ENCODE measurements at places on chromosomes 12 and 14.

DNA sequence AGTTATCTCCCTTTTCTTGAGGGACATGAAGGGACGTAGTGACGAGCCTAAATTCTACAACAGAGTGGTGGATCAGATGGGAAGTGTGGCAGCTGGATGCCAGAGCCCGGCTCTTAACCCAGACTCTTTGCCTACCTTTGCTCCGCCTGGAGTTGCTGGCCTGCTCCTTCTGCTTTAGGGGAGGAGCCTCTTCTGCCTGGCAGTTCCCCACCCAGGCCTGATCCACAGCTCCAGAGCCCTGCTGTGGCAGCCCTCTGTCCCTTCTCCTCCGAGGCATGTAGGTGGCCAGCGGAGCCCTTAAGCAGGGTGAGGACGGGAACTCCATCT lies 2.3 kb upstream of the PRPH start:
- DNase-seq, result no peak

GRCh38 chr14:21647380-21647779 lies 6.3 kb upstream of the OR4E2 start:
- no peak for DNase-seq

DNA sequence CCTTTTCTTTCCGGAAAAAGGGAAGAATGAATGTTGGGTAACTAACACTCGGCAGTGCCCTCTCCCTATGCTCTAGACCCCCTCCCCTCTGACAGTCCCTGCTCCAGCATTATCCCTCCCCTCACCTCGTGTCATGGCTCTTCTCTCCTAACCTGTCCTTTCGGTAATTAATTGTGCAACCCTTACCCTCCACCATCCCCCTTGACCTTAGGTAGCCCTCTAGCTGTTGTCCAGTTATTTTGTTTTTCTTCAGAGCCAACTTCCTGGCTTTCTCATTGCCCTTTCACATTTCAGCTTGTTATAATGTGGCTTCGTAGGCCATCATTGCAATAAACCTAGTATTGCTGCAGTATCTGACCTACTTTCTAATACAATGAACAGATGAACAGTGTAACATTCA lies 11.2 kb downstream of the ARG2 start:
- no peak for DNase-seq

GRCh38 chr12:122243965-122244364 lies 18.1 kb upstream of the DIABLO start:
- peak; percentile 40 for DNase-seq

- DNase-seq, result no peak
Observed at GRCh38 chr12:64057706-64058105, 164.4 kb downstream of the KICS2 start.

GRCh38 chr12:28500373-28501024 lies 310.2 kb downstream of the CCDC91 start:
- DNase-seq, result no peak

DNA sequence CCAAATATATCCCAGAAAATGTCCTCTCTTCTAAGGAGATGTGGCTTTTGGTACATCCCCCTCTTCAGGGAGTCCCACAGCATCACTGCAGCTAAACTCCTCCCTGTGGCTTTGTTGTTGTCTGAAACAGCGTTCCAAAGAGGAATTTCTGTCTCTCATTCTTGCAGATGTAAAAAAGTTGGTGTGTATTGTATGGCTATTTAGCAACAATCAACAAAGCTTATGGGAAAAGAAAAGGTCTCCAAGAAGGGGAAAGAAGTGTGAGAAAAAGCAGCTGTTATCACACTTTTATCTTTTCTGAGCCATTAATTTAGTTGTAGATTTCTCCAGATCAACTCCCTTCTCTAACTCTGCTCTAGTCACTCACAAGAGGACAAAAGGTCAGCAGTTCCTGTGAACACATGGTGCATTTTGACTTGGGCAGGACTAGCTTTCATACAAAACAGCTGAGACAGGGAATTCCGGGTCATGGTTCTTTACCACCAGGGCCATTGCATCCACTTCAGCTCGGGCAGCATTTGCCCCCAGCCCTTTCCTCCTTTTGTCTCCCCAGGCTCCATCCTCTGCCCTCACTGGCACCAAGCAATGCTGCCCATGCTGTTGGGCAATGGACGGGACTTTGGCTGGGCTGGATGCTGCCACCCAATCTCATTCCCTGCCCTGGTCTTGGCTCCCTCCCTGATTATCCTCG lies 184.7 kb downstream of the TMX1 start:
- DNase-seq, result no peak

DNA sequence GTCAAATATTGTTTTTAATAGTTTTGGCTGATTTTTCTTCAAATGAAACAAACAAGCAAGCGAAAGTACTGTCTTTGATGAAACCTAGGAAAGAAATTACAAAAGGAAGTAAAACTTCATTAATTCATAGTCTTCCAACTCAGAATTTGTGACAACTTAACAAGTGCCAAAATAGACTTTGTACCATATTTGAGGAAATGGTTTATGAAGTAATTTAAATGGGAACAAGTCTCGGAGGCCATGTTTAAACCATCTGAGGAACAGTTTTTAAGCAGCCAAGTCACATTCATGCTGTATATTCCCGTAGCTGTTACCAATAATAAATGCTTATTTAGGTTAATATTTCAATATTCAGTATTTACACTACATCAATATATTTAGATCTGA lies 745 bp upstream of the ARHGDIB start:
- DNase-seq, result no peak

- no peak for DNase-seq
Observed at GRCh38 chr12:26133521-26133920, 8.7 kb upstream of the BHLHE41 start.

GRCh38 chr14:23916446-23916845 lies 37.1 kb upstream of the DHRS4 start:
- no peak for DNase-seq

GRCh38 chr14:34851395-34851794 lies 23.8 kb downstream of the BAZ1A start:
- DNase-seq, result no peak

DNA sequence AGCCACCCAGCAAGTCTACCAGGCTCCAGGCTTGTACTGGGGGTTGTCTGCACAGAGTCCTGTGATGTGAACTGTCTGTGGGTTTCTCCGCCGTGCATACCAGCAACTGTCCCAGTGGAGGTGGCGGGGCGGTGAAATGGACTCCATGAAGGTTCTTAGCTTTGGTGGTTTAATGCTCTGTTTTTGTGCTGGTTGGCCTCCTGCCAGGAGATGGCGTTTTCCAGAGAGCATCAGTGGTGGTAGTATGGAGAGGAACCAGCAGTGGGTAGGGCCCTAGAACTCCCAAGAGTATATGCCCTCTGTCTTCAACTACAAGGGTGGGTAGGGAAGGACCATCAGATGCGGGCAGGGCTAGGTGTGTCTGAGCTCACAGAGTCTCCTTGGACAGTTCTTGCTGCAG lies 303.8 kb downstream of the TMEM121 start:
- no peak for DNase-seq

DNA sequence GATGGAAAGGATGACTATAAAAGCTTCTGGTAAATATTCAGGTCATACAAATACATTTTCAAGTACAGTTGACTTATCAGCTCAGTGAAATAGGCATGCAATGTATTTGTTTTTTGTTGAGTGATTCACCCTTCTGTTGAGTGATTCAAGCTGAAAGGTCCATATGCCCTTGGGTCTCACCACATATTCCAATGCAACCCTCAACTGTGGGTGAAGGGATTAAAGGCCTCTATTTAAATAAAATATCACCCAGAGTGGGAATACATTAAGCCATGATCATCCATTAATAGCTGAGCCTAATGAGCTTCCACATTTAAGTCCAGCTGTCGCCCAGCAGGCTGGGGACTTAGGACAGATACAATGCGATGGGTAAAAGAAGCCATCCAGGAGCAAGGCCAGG lies 120.2 kb downstream of the CRACR2A start:
- DNase-seq, result no peak

DNA sequence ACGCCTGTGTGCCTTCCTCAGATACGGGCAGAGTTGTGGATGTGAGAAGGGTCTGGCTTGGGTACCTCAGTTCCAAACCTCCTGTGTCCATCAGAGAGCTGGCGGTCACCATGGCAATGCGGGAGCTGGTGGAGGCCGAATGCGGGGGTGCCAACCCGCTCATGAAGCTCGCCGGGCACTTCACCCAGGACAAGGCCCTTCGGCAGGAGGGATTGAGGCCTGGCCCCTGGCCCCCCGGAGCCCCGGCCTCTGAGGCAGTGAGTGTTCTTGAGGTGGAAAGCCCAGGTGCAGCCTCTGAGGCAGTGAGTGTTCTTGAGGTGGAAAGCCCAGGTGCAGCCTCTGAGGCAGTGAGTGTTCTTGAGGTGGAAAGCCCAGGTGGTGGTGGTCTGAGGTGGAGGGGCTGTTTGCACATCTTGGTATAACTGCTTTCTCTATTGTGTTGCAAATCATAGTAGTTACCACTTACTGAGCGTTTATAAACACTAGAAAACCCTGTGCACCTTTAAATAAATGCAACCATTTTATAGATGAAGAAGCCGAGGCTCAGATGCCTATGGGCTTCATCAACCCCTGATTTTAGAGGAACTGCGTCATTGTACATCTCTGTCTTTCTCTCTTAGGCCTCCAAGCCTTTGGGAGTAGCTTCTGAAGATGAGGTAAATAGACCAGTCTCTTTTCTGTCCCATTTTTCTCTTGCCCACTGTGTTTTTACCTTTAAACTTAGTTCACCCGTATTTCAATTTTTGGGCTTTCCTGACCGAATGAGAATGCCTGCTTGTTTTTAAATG lies 976 bp downstream of the PEX5 start:
- DNase-seq, result no peak

DNA sequence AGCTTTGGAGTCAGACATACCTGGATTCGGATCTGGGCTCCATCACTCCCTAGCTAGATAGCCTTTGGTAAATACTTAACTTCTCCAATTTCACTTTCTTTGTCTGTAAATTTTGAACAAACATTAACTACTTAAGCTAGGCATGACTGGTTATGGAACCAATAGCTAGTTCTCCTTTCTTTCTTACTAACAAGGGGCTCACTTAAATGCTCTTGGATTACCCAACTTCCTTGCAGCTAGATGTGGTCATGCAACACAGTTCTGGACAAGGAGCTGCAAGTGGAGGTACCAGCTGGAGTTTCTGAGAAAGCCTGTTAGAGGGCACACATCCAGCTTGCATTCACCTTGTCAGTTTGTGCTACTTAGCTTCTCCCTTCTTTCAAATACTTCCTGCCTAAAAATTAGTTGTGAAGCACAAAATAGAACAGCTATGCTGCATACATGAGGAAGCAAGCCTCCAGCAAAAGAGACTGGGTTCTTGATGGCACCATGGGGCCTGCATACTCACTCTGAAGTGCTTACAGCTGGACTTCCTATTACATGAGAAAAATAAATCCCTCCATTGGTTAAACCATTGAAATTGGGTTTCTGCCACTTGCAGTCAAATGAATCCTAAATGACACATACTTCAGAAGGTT lies 210.1 kb upstream of the EEA1 start:
- DNase-seq, result no peak

DNA sequence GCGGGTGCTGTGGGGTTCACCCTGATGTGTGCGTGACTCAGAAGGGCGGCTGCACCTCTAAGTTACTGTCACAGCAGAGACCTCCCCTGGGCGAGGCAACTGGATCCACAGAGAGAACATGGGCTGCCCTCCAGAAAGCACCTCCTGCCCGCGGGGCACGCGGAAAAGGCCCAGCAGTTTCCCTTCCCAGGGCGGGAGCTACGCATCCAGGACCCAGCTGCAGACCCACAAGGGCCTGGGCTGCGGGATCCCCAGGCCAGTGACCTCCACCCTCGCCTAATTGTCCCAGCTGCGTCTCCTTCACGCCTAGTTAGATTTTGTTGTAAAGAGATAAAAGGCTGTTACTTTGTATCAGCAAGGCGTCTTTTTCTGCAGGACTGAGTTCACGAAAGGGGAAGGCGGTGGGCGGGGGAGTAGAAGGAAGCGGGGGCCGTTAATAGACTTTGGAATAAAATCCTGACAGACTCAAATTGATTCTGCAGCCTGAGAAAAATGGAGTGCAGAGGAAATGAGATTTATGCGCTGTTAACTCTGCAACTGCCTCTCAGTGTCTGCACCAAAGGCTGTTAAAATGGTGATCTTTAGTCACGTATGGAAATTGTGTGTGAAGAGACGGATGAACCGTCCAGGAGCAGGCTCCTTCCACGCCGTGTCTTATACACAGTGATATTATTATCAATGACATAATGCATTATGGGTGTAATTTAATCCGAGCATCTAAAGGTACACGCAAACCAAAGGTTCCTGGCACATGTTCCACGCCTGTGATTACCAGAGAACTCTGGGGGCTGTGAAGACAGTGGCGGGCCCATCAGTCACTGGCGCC lies 65.9 kb upstream of the FBRSL1 start:
- DNase-seq, result no peak

DNA sequence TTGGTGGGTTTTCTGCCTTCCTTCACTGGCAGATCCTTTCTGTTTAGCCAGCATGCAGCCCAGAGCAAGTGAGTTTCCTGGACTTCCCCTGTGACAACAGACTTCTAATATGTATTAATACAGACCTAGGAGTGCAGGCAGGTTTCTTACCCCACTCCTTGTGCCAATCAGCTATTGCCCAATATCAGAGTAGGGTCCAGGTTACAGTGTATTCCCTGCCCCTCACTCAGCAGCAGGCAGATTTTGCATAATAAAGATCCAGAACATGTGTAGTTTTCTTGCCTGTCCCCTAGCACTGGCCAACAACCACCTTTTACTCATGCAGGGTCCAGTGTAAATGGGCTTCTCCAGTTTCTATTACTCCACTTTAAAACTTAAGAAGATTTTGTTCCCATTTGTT lies 4.7 kb upstream of the SMIM10L1 start:
- DNase-seq, result no peak

DNA sequence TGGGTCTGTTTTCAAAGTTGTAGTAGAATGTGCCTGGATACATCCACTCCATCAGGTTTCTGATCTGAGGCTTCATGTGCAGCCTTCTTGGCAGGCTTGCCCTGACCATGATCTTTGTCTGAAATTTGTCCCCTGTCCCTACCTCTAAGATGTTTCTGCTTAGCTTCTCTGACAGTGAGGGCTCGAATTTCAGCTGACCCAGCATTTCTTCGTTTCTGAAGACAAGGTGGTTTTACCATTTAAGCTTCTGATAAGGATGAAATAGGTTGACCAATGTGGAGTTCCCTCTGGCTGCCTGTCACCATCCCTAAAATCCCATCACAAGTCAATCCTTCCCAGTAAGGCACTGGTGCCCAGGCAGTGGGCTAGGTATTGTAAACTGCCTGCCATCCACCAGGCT lies 57.0 kb downstream of the CMKLR1 start:
- no peak for DNase-seq

- no peak for DNase-seq
Observed at GRCh38 chr14:96092936-96093335, 53.8 kb downstream of the C14orf132 start.

GRCh38 chr12:86945685-86946196 lies 689.5 kb upstream of the MGAT4C start:
- DNase-seq, result no peak

DNA sequence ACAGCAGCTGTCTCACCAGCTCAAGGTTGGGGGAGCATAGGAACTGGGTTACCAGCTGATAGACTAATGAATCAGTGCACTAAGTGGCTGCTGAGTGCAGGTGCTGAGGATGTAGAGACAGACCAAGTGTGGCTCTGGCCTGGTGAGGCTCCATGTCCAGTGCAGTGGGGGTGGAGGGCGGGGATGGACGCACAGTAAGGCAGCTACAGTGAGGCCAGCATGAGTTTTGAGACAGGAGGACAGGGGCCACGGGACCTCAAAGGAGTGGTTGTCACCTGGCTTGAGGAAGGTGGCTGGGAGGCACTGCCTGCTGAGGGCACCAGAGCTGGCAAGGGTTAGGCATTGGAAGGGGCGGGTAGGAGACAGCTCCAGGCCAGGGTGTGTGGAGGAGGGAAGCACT lies 37.0 kb downstream of the SYNE3 start:
- DNase-seq, result no peak
